ENCODE measurements at places on chromosomes 16 and 17.

DNA sequence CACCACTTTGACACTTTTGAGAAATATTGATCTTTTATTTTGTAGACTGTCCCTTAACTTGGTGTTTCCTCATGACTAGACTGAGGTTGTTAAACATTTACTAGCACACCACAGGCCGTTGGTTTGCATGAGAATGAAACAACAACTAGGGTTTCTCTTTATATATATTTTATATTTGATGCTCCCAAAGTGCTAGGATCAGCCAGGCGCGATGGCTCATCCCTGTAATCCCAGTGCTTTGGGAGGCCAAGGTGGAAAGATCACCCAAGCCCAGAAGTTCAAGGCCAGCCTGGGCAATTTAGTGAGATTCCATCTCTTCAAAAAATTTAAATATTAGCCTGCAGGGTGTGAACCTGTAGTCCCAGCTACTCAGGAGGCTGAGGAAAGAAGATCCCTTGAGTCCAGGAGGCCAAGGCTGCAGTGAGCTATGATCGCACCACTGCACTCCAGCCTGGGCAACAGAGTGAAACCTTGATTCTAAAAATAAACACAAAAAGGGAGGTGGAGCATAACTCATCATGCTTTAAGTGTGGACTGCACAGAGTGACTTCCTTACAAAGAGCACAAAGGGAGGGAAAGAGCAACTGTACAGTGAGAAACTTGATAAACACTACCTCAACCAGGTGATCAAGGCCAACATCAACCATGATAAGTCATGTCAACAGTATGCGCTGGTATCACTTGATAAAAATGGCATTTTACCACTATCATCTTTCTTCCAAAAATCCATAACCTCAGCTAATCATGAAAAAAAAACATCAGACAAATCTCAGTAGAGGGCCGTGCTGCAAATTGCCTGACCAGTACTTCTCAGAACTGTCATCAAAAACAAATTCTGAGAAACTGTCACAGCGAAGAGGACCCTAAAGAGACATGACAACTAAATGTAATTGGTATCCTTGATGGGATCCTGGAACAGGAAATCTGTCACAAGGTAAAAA, 72.8 kb upstream of the ATF7IP2 start:
- no peak for DNase-seq

DNA sequence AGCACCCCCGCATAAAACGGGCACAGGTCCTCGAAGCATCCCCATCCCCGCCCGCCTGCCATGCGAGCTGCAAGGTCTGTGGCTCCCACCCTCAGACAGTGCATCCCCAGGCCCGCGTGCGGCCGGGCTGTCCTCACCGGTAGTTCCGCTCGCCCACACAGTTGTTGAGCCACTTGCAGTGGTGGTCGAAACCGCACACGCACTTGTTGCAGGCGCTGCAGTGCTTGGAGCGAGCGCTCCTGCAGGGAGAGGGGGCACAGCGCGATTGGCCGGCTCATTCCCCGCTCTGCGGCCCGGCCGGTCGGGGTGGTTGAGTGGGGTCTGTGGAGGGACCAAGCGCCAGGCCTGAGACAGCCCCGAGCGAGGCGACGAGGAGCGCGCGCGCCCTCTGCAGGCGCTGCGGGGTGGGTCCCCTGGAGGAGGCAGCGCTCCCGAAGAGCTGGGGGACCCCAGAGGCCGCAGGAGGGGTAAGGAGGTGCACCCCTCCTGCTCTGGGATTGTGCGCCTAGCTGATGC, 6.0 kb upstream of the TPPP3 start:
- DNase-seq = peak; percentile 74

DNA sequence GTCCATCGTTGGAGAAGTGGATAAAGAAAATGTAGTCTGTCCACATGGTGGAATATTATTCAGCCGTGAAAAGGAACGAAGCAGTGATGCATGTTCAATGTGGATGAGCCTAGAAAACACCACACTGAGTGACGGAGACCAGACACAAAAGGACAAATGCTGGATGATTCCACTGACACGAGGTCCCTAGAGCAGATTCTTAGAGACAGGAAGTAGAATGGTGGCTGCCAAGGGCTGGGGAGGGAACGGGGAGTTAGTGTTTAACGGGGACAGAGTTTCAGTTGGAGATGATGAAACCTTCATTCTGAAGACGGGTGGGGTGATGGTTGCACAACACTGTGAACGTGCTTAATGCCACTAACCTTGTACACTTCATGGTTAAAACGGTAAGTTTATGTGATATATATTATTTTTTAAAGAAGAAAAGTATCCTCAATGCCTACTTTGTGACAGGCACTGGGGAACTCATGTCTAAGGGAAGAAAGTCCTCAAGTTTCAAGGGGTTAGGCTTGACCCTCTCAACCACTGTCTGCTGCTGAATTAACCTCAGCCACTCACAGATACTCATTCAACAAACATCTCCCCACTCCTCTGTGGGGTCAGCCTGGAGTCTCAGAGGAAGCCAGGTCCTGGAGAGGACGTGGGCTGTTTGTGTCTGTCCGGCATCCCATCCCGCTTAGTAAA, 17.6 kb downstream of the C16orf74 start:
- DNase-seq = no peak

DNA sequence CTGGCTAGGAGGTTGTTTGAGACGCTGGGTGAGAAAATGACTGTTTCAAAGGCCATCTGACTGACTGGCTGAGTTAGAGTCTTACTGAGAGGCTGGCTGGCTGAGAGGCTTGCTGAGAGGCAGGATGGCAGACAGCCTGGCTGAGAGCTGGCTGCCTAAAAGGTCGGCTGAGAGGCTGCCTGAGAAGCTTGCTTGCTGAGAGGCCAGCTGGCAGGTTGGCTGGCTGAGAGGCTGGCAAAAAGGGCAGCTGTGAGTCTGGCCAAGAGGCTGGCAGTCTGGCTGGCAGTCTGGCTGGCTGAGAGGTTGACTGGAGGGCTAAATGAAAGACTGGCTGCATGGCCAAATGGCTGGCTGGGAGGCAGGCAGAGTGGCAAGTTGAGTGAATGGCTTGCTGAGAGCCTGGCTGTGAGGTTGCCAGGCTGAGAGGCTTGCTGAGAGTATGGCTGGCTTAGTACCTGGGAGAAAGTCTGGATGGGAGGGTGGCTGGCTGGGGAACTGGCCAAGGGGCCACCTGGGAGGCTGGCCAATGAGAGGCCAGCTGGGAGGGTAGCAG, 35.3 kb upstream of the ACSM2B start:
- DNase-seq = no peak

GRCh38 chr16:77761204-77761603, 27.2 kb upstream of the VAT1L start:
- DNase-seq = no peak

- DNase-seq = no peak
Observed at GRCh38 chr17:32551186-32551955, 64.6 kb downstream of the CDK5R1 start.

- DNase-seq = no peak
Observed at GRCh38 chr17:11922638-11923037, 74.6 kb downstream of the ZNF18 start.

GRCh38 chr17:74245145-74245831, 28.7 kb upstream of the DNAI2 start:
- DNase-seq = no peak

DNA sequence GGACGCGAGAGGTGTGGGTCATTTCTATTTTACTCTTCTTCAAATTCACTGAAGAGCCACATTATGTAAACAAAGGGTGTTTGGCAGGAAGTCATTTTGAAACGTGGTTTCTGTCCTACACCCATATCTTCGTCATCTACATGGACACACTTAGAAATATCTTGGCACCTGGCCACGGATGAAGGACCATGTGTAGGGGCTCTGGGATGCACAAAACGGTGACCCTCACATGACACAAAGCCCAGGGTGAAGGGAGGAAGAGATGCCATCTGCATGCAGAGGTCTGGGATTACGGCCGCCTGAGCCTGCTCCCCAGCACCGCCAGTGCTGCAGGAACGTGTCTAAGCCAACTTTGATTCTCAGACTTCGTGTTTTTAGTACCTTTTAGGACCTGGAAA, 130.2 kb upstream of the CHMP6 start:
- DNase-seq = no peak

DNA sequence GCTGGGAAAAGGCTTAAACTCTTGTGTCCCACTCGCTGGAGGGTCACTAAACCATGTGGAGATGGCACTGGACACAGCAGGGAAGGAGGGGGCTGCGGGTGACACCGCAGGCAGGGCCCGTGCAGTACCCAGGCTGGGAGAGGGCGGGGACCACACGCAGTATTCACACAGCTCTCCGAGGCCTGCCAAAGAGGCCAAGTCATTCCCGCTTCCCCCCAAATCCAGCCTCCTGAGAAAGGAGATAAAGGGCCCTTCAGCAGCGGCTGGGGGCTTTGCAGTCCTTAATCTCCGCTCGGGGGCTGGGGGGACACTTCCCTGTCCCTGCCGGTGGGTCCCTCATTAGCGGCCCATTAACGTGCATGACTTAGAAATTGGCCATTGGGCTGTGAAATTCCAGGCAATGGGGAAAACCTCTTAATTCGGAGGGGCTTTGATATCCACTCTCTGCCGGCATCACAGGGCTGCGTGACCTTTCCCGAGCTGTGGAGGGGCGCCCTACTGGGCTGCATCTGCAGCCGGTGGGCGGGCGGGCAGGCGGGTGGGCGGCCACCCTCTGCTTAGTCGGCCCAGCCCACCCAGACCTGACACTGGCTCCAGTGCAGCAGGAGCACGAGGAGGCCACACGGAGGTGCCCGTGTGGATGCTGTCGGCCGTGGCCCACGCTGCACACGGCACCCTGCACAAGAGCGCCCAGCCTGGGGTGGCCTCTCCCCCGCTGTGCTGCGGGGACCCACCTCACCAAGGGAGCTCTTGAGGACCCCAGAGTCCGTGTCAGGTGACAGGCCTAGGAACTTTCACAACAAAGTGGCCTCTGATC, 2.6 kb upstream of the SLC38A8 start:
- DNase-seq = no peak

DNA sequence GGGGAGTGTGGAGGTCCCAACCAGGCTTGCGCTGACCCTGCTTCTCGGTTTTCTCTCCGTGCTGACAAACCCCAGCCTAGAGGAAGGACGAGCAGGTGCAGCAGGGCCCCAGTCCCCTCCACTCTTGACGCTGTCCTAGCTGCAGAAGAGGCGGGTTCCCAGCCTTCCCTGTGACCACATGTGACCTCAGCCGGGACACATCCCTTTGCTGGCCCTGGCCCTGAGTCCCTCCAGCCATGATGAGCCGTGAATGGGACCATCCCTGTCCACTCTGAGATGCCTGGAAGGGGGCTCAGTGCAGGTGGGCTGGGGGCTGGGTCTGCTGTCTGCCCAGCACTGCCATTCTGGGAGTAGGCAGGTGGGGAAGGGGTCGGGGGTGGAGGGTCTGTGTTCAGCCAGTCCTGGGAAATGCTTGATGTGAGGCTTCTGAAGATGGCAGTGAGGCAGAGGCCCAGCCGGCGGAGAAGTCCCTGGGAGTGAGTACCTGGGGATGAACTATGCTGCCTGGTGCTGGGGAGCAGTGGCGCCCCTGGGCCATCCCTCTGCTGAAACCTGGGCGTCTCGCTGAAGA, 1.9 kb upstream of the TUBB3 start:
- no peak for DNase-seq

DNA sequence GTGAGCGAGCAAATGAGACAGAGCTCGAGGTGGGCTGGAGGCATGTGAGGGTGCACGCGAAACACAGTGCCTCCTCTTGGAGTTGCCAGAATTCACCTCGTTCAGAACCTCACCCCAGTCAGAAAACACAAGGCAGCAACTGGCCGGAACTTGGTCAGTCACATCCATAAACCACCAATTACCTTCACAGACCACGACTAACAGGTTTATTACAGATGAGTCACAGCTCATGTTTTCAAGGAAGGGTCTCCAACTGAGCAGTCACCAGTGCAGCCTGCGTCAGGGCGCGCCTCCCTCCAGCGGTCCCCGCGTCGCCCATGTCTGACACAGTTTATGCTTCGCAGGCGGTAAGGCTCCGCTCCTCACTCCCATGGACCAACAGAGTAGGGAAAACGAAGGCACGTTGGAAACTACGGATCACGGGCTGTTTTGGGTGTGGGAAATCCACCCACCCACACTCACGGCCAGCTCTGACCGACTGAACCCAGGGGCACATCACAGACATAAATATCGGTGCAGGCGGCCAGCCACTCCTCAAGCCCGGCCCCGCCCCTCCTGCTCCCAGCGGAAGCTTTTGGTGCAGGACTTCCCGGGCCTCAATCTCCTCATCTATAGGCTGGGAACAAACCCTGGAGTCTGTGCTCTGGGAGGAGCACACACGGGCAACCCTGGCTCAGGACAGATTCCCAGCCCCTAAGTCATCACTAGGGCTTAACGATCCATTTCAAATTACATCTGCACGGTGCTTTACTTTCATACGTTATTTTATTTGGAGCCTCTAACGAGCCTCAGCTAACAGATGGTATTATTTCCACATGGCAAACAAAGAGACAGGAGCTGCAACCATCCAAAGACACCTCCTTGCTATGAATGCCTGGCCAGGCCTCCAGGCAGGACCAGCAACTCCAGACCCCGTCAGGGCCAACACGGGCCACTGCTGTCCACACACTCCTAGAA, 126.3 kb downstream of the ZNF778 start:
- no peak for DNase-seq

GRCh38 chr17:71632328-71632727, 488.5 kb upstream of the SOX9 start:
- no peak for DNase-seq

GRCh38 chr17:50863221-50863843, 2.8 kb downstream of the TOB1 start:
- DNase-seq = peak; percentile 78

DNA sequence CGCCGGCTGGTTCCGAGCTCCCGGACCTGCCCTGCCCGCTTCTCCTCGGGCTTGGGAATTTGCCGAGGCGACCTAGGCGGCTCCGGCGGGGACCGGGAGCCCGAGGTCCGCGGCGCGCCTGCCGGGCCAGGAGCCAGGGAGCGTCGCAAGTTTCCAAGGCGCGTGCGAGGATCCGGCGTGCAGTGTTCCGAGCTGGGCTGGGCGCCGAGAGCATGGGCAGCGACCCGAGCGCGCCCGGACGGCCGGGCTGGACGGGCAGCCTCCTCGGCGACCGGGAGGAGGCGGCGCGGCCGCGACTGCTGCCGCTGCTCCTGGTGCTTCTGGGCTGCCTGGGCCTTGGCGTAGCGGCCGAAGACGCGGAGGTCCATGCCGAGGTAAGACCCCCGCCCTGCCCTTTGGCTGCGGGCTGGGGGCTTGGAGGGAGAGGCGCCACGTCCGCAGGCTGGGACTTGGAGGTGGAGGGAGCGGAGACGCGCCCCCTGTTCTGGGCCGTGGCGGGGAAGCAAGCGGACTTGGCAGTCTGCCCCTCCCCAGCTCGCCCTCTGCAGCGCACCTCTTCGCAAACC, 668 bp downstream of the MMP15 start:
- no peak for DNase-seq

- DNase-seq = no peak
Observed at GRCh38 chr17:34651402-34651811, 72.0 kb downstream of the TMEM132E start.

Data from Peyer's patch (tissue), 4 donors.